Upper lobe of right lung (tissue), 1 donor: ENCODE measurements at places on chromosomes 12 and 14.

DNA sequence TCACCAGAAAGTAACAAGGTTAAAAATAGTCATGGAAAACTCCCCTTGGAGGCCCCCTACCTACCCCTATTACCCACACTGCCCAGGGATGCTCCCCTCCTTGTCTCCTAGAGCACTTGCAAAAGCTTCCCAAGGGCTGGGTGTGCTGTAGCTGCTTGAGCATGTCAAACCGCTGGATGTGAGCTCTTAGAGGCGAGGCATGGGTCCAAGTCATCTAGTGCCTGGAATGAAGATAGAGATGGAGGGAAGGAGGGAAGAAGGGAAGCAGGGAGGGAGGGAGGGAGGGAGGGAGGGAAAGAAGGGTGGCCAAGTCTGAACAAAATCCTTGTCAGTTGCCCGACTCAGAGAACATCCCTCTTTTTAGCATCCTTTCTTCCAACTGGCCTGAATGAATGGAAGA, 43.1 kb downstream of the LTBP2 start:
- H3K4me3 ChIP-seq, result no peak overlapping the region
- no peaks in the 10 kb centered on the region for H3K36me3 ChIP-seq
- no peaks in the 10 kb centered on the region for H3K27me3 ChIP-seq
- H3K27ac ChIP-seq, result peak overlapping the region; percentile 77

- H3K36me3 ChIP-seq, result peaks cover 2% of the 10 kb centered on the region
- no peaks in the 10 kb centered on the region for H3K4me1 ChIP-seq
- no peak for DNase-seq
Observed at GRCh38 chr14:72932893-72933292, 6.6 kb downstream of the DCAF4 start.

DNA sequence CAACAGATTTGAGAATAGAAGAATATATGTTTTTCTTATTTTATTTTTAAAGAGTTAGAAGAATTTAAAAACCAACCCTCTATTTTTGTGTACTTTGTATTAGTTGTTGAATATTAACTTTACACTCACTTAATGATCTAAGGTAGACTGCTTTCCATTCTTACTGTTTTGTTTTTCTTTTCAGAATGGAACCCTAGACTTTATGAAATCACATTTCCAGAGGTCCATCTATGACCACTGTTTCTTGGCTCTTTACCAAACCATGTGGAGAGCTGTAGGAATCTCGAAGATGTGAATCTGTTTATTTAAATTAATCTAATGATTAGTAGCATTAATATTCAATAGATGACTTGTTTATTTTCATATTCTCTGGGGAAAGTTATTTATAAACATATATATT, 7.2 kb upstream of the PIK3C2G start:
- no peak for DNase-seq
- no peaks in the 10 kb centered on the region for H3K4me1 ChIP-seq
- H3K4me3 ChIP-seq, result no peak overlapping the region
- H3K27me3 ChIP-seq, result no peaks in the 10 kb centered on the region
- H3K36me3 ChIP-seq, result no peaks in the 10 kb centered on the region

DNA sequence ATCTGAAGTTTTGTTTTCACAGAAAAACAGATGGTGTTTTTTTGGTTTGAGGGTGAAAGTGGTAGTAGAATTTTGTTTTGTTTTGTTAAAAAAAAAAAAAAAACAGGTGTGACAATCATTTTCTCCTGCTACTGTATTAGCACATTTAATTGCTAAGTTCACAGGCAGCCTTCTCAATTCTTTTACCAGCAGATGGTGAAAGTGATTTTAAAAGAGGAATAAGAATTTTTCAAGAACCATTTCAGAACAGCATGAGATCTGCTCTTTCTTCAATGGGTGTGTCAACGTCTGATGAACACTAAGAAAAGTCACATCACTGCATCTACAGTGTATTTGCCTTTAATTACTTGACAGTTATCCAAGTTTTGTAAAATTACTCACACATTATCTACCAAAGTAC, 303.7 kb upstream of the USP15 start:
- H3K27me3 ChIP-seq, result no peaks in the 10 kb centered on the region
- no peak for DNase-seq
- H3K4me3 ChIP-seq, result no peak overlapping the region
- no peaks in the 10 kb centered on the region for H3K4me1 ChIP-seq

DNA sequence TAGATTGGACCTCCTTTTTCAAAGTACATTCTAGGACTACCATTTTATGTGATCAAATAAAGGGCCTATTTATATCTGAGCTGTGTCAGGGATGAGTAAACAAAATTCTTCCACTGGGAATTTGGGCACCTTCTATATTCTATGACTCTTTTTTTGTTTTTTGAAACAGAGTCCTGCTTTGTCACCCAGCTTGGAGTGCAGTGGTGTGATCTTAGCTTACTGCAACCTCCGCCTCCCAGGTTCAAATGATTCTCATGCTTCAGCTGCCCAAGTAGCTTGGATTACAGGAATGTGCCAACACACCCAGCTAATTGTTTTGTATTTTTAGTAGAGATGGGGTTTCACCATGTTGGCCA, 64.8 kb downstream of the DRAM1 start:
- DNase-seq, result no peak
- H3K27ac ChIP-seq, result no peak overlapping the region
- no peaks in the 10 kb centered on the region for H3K27me3 ChIP-seq
- H3K4me1 ChIP-seq, result peaks cover 9% of the 10 kb centered on the region
- no peak overlapping the region for H3K4me3 ChIP-seq
- H3K36me3 ChIP-seq, result no peaks in the 10 kb centered on the region

DNA sequence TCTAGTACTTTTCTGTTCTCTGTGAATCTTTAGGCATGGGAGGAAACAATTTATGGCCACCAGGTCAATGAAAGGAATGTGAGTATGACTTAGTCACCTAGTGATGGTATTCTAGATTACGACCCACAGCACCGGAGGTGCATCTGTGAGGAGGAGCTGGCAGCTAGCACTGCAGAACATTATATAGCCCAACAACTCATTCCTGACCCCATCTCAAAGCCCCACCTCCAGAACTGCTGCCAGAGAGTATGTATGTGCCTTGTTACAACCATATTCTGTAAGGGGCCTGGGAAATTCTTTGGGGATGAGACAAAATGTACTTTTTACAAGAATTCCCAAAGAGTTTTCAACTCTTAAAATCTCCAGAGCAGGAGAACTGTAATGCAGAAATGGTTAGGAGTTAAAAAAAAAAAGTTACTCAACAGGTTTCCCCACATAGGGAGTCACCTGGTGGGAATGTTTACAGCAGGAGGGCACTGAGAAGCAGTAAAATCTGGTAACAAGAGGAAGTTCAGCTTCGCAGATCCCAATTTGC, 34.9 kb upstream of the CERS5 start:
- H3K27ac ChIP-seq, result no peak overlapping the region
- H3K36me3 ChIP-seq, result peaks cover 89% of the 10 kb centered on the region
- peaks cover 3% of the 10 kb centered on the region for H3K4me1 ChIP-seq

GRCh38 chr14:90302529-90303303, 29.0 kb downstream of the NRDE2 start:
- peaks cover 9% of the 10 kb centered on the region for H3K4me1 ChIP-seq
- H3K4me3 ChIP-seq, result no peak overlapping the region
- DNase-seq, result no peak
- H3K36me3 ChIP-seq, result peaks cover 42% of the 10 kb centered on the region

DNA sequence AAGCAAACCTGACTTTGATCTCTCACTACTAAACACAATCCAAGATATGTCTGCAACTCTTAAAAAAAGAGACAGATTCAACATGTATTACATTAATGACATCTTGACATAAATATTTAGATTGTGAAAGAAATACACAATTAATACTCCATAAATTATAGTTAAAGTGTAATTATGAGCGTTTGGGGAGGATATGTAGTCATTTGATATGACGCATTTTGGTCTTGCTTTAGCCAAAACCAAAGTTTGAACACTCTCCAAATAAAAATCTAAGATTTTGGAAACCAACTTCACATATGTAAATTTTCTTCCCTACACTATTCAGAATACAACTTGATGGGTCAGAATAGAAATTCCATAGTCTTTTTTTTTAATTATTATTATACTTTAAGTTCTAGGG, 1257.6 kb downstream of the SLC16A7 start:
- no peaks in the 10 kb centered on the region for H3K36me3 ChIP-seq
- H3K27me3 ChIP-seq, result no peaks in the 10 kb centered on the region
- no peak for DNase-seq

DNA sequence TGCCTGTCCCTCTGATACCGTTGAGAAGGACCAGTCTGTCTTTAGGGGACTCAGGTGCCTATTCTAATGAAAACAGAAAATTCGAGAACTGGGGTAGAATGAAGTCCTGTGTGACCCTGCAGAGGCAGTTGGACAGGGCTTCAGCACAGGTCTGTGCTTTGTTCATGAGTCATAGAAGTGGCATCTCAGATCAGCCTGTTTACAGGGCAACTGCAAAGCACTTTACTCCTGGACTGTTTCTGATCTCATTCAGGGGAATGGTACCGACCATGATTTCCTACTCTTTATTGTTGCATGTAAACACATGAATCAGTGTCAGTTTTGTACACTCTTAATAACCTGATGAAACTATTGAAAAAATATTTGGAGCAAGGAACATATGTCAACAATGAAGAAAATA, 1517.0 kb downstream of the AACS start:
- no peaks in the 10 kb centered on the region for H3K27me3 ChIP-seq
- no peaks in the 10 kb centered on the region for H3K4me1 ChIP-seq
- no peak overlapping the region for H3K4me3 ChIP-seq
- H3K27ac ChIP-seq, result no peak overlapping the region
- no peak for DNase-seq

DNA sequence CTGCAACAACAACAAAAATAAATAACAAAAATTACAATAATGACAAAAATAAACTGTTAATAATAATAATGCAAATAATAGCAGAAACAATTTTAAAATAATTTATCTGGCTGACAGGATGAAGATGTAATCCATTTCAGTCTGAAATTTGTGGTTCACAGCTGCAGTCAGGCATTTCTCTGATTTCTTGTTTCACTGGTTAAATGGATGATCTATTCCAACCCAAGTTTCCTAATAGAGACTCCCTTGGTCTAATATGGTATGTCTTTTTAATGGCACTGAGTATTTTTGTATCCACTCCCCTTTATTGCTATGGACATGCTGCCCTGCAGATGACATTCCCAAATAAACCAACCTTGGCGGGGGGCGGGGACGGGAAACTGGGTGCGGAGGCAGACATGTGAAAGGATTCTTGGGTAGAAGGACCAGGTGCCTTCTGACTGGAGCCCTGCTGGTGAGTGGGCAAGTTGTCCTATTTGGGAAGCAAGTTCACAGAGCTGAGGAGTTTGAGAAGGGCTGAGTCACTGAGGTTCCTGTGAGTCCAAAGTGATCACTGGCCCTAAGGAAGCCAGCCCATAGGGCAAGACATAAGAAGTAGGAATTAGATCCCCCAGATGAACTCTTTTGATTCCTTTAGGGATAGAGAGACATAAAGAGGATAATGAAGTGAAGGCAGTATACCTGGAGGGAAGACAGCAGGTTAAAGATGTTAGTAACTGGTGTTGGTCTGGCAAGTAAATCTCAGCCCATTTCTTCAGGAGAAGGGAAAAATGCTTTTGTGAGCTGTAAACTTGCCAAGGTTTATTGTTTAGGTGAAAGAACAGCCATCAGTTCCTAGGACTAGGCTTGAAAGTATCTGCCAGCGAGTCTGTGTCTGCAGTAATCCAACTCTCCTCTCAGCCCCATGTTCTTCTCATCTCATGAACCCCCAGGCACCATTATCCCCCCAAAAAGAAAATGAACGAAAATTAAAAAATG, 14.5 kb downstream of the FOXG1 start:
- H3K27me3 ChIP-seq, result peaks cover 95% of the 10 kb centered on the region
- H3K4me3 ChIP-seq, result no peak overlapping the region
- no peak for DNase-seq
- H3K36me3 ChIP-seq, result no peaks in the 10 kb centered on the region

GRCh38 chr12:89729946-89730459, 21.4 kb upstream of the ATP2B1 start:
- no peaks in the 10 kb centered on the region for H3K27me3 ChIP-seq
- no peak overlapping the region for H3K27ac ChIP-seq
- no peak for DNase-seq
- no peaks in the 10 kb centered on the region for H3K4me1 ChIP-seq
- no peaks in the 10 kb centered on the region for H3K36me3 ChIP-seq

- H3K36me3 ChIP-seq, result peaks cover 42% of the 10 kb centered on the region
- DNase-seq, result peak; percentile 35
- no peaks in the 10 kb centered on the region for H3K27me3 ChIP-seq
- no peak overlapping the region for H3K4me3 ChIP-seq
Observed at GRCh38 chr14:102209224-102209966, 69.7 kb downstream of the WDR20 start.

DNA sequence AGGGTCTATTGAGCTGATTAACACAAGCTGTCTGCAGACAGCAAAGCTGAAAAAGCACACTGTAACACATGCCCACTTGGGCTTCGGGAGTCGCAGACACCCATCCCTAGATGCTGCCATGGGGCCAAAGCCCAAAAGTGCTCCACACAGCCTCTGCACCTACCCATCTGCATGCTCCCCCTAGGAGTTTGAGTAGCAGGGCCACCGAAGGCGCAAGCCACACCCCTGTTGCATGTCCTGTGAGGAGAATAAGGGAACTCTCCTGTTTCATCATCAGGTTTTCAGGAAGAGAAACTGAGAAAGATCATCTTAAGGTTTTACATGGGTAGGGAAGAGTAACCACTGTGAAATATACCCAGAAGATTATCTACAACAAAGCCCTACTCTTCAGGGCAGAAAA, 5.6 kb upstream of the ST8SIA1 start:
- no peak overlapping the region for H3K27ac ChIP-seq
- H3K4me3 ChIP-seq, result no peak overlapping the region
- peak; percentile 70 for DNase-seq

DNA sequence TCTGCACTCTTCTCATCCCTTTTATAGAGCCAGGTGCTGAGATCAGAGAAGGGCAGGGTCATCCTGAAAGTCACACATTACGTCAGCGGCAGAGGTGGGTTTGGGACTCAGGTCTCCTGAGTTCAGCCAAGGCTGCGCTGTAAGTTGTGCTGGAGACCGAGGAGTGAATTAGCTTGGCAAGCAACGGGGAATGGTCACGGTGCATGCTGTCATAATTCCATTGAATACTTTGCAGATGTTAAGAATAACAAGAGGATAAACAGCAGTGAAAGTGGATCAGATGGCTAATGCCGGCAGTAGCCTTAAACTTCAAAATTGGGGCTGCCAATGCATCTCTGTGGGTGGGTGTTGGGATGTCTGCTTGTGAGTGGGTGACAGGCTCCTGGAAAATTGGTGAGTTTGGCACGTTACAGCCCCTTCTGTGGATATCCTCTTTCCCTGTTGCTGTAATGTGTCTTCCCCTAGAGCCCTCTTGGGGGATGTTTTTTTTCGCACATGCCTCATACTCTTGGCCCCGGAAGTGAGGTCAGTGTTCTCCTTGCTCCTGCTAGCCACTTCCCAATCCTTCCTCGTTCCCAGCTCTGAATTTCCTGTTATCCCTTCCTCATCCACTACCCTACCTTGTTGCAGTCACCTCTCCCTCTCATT, 287.1 kb upstream of the SRRM4 start:
- no peak overlapping the region for H3K27ac ChIP-seq
- no peak for DNase-seq
- H3K27me3 ChIP-seq, result no peaks in the 10 kb centered on the region
- H3K4me3 ChIP-seq, result no peak overlapping the region

DNA sequence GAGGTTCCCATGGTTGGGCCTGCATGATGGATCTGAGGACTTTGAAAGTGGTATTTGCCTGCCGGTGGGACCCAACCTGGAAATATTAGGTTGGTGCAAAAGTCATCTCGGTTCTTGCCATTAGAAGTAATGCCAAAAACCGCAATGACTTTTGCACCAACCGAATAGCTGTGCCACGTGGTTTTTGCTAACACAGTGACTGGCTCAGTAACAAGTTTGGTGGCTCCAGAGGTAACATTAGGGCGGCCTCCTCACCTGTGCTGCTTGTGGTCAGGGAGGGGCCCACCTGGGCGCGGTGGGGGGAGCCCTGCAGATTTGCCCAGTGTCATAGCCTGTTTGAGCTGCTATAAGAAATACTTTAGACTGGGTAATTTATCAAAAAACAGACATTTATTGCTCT, 1.8 kb downstream of the BDKRB2 start:
- no peak overlapping the region for H3K27ac ChIP-seq
- no peaks in the 10 kb centered on the region for H3K36me3 ChIP-seq
- DNase-seq, result no peak
